Thoracic aorta (tissue), 2 donors: ENCODE measurements at places on chromosomes 6 and 20.

DNA sequence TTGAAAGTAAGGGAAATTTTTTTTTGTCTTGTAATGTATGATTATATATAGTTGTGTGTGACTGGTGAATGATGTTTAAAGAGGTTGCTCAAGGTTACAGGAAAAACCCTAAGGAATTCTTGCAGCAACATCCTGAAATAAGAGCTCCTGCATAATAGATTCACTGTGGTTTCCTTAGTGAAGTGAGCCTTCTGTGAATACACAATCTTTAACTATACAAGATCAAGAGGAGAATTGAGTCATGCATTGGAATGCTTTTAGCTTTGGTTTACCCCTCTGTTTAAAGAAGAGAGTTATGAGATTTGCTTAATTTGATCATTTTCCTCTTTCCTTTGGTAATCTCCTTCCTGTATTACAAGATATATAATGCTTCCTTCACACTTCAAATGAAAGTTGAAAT, 141.6 kb upstream of the EYA4 start:
- H3K4me3 ChIP-seq = no peak overlapping the region
- no peak for DNase-seq
- H3K4me1 ChIP-seq = no peaks in the 10 kb centered on the region

GRCh38 chr20:2837221-2837960, 3.1 kb downstream of the PCED1A start:
- DNase-seq = no peak
- no peaks in the 10 kb centered on the region for H3K27me3 ChIP-seq
- H3K4me1 ChIP-seq = peaks cover 19% of the 10 kb centered on the region
- H3K36me3 ChIP-seq = no peaks in the 10 kb centered on the region
- no peak overlapping the region for H3K4me3 ChIP-seq

DNA sequence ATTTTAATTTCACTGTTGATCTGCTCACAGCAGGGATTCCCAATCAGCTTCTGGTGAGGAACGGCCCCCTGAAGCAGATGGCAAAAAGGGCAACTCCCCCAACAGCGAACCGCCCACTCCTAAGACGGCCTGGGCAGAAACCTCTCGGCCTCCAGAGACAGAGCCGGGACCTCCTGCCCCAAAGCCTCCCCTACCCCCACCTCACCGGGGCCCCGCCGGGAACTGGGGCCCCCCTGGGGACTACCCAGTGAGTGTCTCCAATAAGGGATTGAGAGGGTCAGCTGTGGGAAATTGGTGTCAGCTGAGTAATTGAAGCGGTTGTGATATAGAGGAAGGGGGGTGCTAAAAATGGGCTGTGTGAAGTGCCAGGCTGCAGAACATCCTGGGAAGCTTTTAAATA, 6.4 kb downstream of the PRRC2A start:
- no peak overlapping the region for H3K4me3 ChIP-seq
- no peak overlapping the region for H3K27ac ChIP-seq
- H3K27me3 ChIP-seq = no peaks in the 10 kb centered on the region
- no peak for DNase-seq

DNA sequence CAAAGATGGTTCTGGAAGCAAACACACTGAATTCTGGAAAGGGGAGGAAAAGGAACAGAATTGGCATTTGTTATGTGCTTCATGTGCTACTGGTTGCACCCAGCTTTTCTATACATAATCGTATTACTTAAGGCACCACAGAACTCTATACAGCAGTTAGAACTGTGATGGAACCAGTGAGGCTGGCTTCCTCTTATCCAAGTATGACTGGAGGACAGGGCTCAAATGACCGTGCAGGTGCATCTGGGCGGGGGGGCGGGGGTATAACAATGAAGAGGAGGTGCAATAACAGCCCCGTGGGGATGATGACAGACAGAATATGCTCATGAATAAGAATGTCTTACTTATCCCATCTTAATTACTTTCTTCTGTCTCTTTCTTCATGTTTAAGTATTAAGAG, 144.2 kb downstream of the BTBD9 start:
- DNase-seq = no peak
- no peak overlapping the region for H3K27ac ChIP-seq
- H3K36me3 ChIP-seq = no peaks in the 10 kb centered on the region
- no peaks in the 10 kb centered on the region for H3K27me3 ChIP-seq

DNA sequence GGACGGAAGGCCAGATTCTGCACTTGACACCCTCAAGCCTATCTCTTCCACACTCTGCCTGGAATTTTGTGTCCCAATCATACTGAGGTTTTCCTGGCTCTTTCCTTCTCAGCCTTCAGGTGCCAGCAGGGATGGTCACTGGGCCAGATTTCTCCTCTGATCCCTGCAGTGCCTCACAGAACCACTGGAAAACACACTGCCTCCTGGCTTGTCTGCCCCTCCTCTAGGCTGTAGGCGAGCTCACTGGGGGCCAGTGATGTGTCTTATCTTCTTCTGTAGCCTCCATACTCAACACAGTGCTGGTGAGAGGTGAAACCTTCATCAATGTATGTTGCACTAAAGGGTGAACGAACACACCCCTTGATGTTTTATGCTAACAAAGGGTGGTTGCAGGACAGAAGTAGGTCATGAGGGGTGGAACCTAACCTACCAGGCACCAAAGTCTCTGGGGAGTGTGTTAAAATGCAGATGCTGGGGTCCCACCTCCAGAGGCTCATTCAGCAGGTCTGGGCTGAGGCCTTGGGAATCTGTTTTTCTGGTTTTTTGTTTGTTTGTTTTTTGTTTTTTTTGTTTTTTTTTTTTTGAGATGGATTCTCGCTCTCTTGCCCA, 80.3 kb downstream of the CDH26 start:
- H3K36me3 ChIP-seq = no peaks in the 10 kb centered on the region
- peaks cover 10% of the 10 kb centered on the region for H3K4me1 ChIP-seq
- H3K27me3 ChIP-seq = no peaks in the 10 kb centered on the region
- H3K4me3 ChIP-seq = no peak overlapping the region
